ENCODE measurements at places on chromosomes 4 and X.

- no peak for DNase-seq
Measured at GRCh38 chr4:41215969-41216293, 1.6 kb upstream of the APBB2 start.

- no peak for DNase-seq
Measured at GRCh38 chr4:72136429-72136828, 104.6 kb downstream of the NPFFR2 start.

DNA sequence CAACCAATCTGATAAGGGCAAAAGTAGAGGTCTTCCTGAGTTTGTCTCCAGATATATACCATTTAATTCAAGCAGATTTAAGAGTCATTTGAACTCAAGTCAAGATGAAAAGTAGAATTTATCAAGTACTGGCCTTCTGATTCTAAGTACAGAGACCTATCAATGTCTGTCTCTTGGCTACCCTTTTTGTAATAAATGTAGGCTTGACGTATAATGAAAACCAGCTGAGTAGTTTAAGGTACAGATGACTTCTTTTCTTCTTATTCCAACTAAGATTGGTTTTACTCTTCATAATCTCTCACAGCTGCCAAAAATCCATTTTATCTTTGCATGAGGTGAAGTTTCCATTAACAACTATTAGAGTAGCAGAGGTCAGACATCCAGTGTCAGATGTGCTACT is 867.6 kb downstream of the FAT4 start:
- DNase-seq, result no peak

DNA sequence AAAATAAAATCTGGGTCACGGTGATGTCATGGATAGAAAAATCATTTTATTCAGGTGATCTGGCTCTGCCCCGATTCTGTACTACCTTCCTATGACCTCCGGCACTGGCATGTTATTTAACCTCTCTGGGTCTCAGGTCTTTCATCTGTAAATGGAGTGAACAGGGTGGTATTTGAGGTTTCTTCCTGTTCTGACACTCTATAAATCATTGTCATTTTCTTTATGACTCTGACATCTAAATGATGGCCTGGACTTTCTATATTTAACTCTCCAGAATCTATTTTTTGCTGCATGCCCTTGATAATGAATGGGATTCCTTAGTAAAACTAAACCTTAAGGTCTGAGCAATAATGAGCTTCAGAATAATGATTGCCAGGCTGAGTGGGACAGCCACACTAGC is 422.0 kb upstream of the CNKSR2 start:
- no peak for DNase-seq

DNA sequence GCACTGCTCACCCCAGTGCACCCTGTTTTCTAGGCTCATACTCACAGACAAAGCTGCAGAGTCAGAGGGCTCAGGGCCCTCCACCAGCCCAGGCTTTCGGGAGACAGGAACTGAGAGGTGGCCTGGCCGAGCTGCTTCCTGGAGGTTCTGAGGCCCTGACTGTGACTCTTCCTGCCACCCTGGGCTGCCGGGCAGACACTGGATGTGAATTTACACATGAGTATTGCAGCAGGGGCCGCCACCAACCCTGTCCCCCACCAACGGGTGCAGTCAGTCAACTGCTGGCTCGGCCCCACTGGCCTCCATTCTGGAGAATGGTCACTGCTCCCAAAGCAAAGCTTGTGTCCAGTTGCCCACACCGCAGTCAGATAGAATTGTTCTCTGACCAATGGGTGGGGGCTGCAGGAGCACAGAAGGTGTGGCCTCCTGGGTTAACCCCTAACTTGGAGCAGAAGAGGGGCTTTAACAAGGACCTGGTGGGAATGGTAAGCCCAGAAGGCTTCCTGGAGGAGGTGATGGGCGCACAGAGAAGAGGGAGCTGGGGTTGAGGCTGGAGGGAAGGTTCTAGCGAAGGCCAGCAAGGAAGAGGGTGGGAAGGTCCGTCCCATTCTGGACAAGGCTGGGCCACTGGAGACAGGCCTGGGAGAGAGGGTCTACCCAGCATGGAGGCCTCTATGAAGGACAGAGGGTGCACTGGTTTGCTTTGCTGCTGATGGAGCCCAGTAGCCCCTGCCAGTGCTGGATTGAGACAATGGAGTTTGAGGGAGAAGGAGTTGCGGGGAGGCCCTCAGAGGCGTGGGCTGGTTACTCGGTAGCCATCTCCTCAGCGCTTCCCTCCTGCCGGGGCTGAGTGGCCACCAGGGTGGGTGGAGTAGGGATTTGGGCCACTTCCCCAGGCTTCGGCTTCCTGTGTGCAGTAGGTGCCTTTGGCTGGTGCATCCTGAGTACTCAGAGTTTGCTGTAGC is 135.3 kb downstream of the CPZ start:
- no peak for DNase-seq

DNA sequence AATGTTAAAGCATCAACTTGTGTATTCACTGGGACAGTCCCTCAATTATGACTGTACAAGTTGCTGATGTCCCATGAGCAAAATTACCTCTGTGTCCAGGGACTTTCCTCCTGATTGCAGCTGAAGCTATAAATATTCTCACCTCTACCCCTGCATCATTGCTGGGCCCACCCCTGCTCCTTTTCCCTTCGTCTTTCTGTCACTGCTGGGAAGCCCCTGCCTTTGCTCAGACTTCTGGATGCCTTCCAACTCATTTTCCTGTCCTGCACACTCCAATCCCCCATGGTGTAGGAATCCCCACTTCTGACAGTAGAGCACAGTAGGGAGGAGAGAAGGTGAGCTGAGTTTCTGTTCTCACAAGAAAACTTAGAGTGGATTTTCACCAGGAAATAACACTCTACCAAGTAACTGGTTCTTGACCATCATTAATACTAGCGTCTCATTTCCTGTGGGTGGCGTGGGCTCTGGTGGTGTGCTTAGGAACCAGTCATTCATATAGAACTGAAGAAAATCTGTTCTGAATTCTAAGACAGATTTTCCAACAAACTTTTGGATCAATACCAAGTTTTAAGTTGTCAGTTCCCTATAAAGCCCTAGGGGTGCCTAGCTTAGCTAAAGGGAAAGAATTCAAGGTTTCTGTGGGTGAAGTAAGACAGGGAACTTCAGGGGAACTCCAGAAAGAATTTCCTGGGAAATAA is 136.2 kb upstream of the MED14 start:
- no peak for DNase-seq

DNA sequence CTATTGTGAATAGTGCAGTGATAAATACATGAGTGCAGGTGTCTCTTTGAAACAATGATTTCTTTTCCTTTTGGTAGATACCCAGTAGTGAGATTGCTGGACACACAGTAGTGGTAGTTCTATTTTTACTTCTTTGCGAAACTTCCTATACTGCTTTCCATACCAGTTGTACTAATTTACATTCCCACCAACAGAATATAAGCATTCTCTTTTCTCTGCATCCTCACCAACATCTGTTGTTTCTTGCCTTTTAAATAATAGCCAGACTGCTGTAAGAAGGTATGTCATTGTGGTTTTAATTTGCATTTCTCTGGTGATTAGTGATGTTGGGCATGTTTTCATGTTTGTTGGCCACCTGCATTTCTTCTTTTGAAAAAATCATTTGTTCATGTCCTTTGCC is 105.9 kb downstream of the COL4A6 start:
- DNase-seq, result no peak

DNA sequence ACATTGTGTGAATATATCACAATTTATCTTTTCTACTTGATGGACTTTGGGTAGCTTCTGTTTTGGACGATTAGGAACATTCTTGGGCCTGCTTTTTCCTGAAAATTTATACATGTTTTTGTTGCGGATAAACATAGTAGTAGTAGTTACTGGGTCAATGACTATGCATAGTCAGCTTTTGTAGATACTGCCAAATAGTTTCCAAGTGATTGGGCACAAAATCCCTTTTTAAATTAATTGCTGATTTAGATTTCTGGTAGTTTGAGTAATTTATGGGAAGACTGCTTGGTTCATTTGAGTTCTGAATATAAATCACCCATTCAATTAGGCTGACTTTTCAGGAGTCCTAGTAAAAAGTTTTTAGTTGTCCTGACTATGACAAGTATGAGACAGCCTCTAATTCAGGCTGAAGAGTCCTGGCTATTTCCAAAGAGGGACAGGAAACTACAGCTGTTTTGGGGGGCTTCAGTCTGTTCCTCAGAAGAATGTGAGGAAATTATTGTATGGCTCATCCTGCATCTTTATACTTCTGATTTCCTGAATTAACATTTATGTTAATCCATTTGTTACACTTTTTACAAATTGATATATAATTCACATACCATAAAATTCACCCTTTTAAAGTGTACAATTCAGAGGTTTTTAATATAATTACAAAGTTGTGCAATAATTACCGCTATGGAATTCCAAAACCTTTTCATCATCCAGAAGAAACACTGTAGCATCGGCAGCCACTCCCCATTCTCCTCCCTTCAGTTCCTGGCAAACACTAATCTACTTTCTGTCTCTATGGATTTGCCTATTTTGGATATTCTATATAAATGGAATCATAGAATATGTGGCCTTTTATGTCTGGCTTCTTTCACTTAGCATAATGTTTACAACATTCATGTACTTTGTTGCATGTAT is 14.2 kb downstream of the LRP2BP start:
- no peak for DNase-seq

DNA sequence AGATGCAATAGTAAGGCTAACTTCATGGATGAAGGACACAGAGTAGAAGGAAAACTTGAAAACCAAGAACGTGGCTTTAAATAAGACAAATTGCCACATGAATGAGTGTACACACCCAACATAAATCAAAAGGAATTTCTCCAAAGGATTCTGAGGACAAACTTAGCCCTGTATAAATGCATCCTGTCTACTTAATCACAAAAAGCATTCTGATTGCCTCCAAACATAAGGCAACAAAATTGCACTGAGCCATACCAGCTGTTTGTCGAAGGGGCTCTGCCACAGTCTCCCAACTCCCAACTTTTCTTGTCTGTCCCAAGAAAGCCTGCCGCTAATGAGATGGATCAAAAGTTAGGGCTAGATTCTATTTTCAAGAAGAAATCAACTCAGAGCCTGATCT is 194.3 kb downstream of the SOWAHB start:
- no peak for DNase-seq

GRCh38 chrX:149682031-149682430 is 29.8 kb upstream of the MAGEA11 start:
- no peak for DNase-seq

DNA sequence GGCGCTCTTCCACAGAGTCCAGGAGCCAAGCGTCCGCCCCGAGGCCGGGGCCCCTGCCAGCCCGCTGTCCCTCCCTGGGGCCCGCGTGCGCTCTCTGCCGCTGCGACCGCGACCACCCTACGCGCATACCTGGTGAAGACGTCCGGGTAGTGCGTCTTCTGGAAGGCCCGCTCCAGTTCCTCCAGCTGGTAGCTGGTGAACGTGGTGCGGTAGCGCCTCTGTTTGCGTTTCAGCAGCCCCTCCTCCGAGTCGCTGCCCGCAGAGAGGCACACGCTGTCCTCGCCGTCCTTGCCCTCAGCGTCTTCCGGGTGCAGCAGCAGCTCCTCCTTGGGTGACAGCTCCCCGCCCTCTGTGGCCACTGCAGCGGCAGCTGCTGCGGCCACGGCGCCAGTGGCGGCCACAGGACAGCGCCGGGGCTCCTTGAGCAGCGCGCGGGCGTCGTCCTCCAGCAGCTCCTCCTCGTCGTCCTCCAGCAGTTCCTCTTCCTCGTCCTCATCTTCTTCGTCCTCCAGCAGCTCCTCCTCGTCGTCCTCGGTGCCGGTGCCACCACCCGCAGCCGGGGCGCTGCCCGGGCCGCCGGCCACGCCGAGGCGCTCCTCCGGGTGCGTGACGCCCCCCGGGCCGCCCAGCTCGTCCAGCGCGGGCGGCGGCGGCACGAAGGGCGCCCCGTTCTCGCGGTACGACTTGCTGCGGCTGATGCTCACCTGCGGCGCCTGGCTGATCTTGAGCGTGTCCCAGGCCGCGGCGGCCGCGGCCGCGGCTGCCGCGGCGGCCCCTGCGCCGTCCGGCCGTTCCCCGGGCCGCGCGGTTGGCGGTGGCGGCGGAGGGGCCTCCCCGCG is 2.8 kb downstream of the ARX start:
- no peak for DNase-seq

- DNase-seq, result no peak
Measured at GRCh38 chr4:145234091-145234706, 53.8 kb upstream of the OTUD4 start.

GRCh38 chr4:111641813-111642579 is 503.3 kb upstream of the FAM241A start:
- peak; percentile 89 for DNase-seq

- no peak for DNase-seq
Measured at GRCh38 chrX:54564936-54565335, 34.9 kb downstream of the GNL3L start.

DNA sequence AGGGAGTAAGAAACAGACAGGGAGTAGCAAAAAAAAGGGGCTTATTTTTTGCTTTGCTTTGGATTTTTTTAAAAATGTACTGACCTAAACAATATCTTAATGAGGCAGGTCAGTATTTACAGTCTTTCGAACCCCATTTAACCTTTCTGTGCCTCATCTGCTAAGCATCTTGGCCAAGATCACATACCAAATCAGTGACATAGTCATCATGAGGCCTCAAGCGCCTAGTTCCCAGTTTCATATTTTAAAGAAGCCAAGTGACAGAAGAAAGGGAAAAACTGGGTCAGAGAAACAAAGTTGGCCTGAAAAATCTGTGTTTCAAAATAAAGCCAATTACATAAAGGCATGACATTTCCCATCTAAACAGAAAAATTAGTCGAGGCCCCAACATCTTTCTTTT is 94.6 kb upstream of the WDR44 start:
- no peak for DNase-seq

GRCh38 chr4:83556006-83556707 is 20.2 kb downstream of the GPAT3 start:
- no peak for DNase-seq

- DNase-seq, result no peak
Measured at GRCh38 chr4:145623831-145624230, 4.6 kb downstream of the MMAA start.

GRCh38 chrX:141341341-141341740 is 99.0 kb upstream of the SPANXC start:
- DNase-seq, result peak; percentile 36

GRCh38 chrX:13764765-13765164 is 30.2 kb downstream of the OFD1 start:
- DNase-seq, result no peak

- DNase-seq, result no peak
Measured at GRCh38 chrX:153537080-153537479, 19.6 kb downstream of the ATP2B3 start.

DNA sequence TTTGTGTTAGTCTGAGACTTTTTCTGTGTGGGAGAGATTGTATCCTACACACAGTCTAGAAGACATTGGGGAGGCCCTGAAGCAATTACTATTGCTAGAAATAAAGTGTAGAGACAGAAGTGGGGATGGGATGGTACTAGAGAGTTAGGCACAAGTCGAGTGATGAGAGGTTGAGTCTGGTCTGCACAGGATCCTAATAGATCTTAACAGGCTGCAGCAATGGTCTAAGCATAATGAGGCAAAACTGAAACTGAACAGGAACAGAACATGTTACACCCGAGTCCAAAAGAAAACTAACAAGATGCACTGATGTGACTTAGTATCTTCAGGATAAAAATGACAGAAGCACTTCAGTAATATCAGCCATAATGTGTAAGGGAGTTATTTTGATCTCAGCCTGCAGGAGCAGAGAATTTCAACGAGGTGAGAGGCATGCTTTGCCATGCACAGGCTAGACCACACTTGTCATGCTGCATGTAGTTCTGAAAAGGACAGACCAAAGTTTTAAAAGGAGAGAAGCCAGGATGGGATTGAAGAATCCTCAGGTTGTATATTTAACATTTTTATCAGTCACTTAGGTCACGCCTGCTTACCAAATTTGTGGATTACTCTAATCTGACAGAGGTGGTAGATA is 205.8 kb upstream of the BOD1L1 start:
- no peak for DNase-seq

Data from AG09319 (cell line).